AG20443 (cell line): ENCODE measurements at places on chromosomes 1 and 21.
A peak's percentile ranks its signal among the peaks of the same experiment; 100 is the strongest.

DNA sequence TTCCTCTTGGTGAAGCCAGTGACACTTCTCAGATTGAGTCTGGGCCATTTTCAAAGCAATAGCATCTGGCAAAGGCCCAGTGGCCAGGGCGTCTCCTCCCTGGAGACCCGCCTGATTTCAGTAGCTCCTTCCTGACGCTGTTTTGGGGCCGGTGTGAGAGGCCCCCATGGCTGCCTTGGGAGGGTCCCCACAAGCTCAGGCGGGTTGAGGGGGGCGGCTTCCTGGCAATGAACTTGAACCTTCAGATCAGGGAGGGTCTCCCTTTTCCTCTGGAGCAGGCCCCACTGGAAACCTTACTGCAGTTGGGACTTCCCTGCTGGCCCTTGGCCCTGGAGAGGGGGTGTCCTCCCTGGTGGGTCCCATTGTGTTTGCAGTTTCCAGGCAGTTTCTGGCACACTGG lies 121.2 kb downstream of the CRYAA start:
- DNase-seq = no peak

- DNase-seq = no peak
These were observed 125.4 kb downstream of the EIF4G3 start for GRCh38 chr1:21051177-21051825.

DNA sequence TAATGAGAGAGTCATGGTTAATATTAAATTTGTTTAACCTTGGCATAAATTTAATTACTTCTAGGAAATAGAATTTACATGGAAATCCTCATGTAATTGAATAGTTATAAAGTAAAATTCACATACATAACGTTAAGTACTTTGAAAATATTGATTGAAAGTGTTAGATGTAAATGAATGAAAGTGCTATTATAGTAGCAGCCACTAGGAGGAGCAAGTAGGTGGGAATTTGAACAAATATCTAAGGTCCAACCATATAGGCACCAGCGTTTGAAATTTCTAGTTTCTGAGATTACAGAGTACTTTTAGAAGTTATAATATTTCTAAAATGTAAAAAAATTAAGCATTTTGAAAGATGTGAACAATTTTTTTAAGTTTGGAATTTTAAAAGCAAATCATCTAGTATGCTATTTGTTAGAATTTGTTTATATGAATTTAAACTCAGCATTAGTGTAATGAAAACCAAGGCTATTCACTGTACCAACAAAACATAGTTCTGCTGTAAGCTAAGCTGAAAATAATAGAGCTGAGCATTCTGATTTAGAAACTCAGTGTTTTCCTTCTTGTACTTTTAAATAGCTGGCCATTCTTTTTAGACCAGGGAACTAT lies 3.3 kb downstream of the B3GALT2 start:
- peak; percentile 13 for DNase-seq

DNA sequence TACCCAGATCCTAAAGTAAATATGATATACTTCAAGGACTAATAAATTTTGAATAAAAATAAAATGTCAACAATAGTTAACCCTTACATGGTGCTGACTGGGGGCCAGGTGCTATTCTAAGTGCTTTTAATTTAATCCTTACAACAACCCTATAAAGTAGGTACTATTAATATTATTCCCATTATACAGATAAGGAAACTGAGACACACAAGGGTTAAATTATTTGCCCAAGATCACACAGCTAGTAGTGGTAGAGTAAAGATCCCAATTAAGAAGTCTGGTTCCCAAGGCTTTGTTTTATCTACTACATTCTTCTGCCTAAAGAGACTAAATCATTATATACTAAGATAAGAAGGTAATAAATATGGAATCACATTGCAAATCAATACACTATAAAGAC lies 34.2 kb downstream of the SYNJ1 start:
- DNase-seq = no peak

DNA sequence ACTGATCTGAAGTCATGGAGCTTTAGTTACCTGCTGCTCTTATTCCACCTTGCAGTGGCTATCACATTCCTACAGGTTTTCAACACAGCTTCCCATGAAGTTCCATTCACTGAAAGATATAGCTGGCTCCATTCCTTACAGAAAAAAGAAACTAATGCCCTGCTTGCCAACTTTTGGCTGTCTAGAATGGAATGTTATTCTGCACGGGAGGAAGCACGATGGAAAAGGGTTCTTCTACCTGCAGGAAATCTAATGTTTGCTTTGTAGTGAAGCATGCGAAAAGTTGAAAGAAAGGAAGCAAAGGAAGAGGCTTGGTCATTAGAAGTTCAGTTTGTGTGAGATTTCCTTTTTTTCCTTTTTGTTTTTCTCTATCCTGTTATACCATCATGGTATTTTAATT lies 32.6 kb downstream of the GIPC2 start:
- no peak for DNase-seq

GRCh38 chr1:21541835-21542234 lies 32.6 kb downstream of the ALPL start:
- peak; percentile 91 for DNase-seq

- no peak for DNase-seq
These were observed 265.8 kb upstream of the RAB4A start for GRCh38 chr1:229005097-229005496.

GRCh38 chr1:225700164-225700821 lies 47.4 kb upstream of the ENAH start:
- peak; percentile 88 for DNase-seq

GRCh38 chr1:41341772-41342562 lies 19.3 kb upstream of the FOXO6 start:
- no peak for DNase-seq

- DNase-seq = no peak
These were observed 347.6 kb downstream of the CHRM3 start for GRCh38 chr1:239733995-239734394.

DNA sequence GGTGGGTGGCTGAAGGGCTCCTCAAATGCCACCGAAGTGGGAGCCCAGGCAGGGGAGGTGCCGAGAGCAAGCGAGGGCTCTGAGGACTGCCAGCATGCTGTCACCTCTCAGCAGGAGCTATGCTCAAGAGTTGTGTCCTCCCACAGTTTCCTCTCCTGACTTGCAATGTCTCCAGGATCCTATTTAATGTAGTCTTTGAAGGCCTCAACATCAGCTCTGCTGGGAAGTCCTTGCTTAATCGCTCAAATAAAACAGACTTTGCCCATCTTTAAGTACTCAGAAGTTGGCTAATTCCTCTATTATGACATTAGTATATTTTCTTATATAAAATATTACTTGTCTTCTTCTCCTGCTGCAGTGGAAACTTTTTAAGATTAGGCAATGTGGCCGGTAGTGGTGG lies 154.2 kb upstream of the NRIP1 start:
- DNase-seq = no peak

DNA sequence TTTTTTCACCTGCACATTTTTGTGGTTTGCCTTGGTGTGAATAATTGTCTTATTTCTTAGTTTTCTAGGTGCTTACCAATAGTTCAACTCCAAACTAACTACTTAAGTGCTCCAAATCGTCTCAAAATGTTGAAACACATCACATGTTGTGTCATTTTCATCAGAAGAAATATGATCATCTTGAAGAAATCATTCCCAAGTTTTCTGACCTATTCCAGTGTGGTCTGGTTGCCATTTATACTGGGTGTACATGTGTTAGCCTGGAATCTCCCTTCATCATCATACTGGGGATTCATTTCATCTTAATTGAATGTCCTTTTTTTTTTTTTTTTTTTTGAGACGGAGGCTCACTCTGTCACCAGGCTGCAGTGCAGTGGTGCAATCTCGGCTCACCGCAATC lies 67.0 kb downstream of the EIF2B3 start:
- peak; percentile 24 for DNase-seq

DNA sequence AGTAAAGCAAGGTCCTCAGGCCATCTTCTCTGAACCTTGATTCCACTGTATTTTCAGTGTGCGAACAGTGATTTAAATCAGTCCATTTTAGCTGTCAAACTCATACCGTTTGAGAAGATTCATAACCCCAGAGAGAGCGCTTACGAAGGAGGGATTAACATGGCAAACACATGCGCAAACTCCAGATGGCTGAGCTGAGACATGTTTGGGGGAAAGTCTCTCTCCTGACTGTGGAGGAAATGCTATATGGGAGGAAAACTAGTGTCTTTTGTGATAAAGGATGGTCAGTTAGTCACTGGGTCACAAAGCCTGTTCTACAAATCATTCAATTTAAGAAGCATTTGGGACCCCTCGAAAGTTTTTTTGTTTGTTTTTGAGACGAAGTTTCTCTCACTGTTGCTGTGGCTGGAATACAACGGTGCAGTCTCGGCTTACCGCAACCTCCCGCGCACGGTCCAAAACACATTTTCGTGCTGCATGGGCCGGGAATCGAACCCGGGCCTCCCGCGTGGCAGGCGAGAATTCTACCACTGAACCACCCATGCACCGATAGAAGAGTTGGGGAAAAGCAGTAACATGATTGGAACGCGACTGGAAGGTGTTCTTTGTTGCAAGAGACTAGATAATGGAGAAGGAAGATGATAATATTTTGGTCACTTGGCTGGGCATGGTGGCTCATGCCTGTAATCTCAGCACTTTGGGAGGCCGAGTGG lies 58.4 kb upstream of the CXADR start:
- DNase-seq = peak; percentile 54

DNA sequence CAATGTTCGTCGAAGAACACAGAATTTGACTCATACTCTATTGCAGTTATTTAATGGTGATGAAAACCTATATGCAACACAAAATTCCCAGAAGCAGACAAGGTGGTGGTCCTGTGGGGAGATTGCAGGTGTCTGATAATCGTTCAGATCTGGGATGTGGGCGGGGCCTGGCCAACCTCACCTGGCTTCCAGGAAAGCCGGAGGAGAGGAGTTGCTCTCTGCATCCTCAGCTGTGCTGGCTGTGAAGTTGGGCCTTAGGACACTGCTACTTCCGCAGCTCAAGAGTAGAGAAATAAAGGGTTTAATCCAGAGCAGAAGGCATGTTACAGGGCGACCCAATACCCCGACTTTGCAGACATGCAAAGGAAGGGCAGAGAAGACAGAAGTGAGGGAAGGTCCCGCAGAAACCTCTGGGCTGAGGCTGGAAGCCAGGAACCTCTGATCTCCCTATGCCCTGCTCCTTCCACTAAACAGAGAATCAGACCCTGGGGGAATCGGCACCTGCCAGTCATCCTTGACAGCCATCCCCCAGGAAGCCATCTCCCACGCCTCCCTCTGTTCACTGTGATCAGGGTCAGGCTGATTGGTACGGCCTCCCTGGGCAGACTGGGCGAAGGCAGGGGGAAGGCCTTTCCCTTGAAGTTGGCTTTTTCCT lies 590.3 kb downstream of the AJAP1 start:
- DNase-seq = no peak

DNA sequence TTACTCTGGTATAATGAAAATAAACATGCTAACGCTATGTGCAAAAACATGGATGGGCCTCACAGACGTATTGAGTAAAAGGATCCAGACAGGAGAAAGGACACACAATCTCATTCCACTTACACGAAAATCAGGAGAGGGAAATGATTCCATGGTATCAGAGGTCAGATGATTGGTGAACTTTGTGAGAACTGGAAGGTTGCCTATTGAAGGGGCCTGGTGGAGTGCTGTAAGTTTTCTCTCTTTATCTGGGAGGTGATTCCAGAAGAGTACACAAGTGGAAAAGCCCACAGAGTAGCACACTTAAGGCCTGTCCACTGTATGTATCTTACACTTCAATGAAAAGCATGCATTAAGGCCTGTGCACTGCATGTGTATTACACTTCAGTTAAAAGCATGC lies 9.6 kb downstream of the GSTM2 start:
- no peak for DNase-seq

- no peak for DNase-seq
These were observed 7.5 kb upstream of the RAB29 start for GRCh38 chr1:205782627-205783432.

GRCh38 chr1:202691816-202692215 lies 18.4 kb downstream of the SYT2 start:
- DNase-seq = no peak
